Melanocyte of skin (primary cell): ENCODE measurements at places on chromosomes 1 and 21. TPM values are rescaled to one million over a fixed set of nuclear protein-coding genes. Genes with fewer than 3 reads are reported as not detected.

Gene LENEP
- total RNA-seq = 0.36 and 1.0 TPM in 2 replicates

Gene PDZK1IP1
- total RNA-seq = not detected in 2 replicates

Gene ATG4C
- 8.3 and 13.8 TPM in 2 replicates for total RNA-seq

Gene ADGRL4
- 0.33 and 0.46 TPM in 2 replicates for total RNA-seq

Gene OR2T35
- total RNA-seq = not detected in 2 replicates

Gene ZC3H12A
- 3.6 and 15.8 TPM in 2 replicates for total RNA-seq

Gene AADACL3
- total RNA-seq = not detected in 2 replicates

Gene C8A
- total RNA-seq = not detected in 2 replicates

Gene FCRLA
- 48.9 and 79.6 TPM in 2 replicates for total RNA-seq

Gene KAZN
- total RNA-seq = 16.3 and 21.6 TPM in 2 replicates

Gene KIF21B
- under 0.01 and 0.33 TPM in 2 replicates for total RNA-seq

Gene OPRD1
- 1.7 and 2.5 TPM in 2 replicates for total RNA-seq

Gene OR2T33
- not detected in 2 replicates for total RNA-seq

Gene SDHB
- 225 and 234 TPM in 2 replicates for total RNA-seq

Gene SH2D1B
- under 0.01 TPM in 1 of 2 replicates, not detected in the other for total RNA-seq

Gene SPOCD1
- 5.5 and 6.2 TPM in 2 replicates for total RNA-seq

Gene PDE9A
- total RNA-seq = 0.93 and 1.7 TPM in 2 replicates

Gene BRDT
- total RNA-seq = not detected in 2 replicates

Gene SERPINC1
- total RNA-seq = 0.15 and 0.33 TPM in 2 replicates

Gene LAX1
- total RNA-seq = not detected in 2 replicates

Gene LORICRIN
- total RNA-seq = not detected in 2 replicates

Gene CYP4X1
- 0.31 TPM in 1 of 2 replicates, not detected in the other for total RNA-seq

Gene ABCG1
- 0.15 TPM in 1 of 2 replicates, not detected in the other for total RNA-seq

Gene C1QTNF12
- not detected in 2 replicates for total RNA-seq

Gene EEIG2
- total RNA-seq = 51.6 and 74.0 TPM in 2 replicates

Gene C4BPA
- total RNA-seq = not detected in 2 replicates

Gene DEDD
- 28.0 and 28.6 TPM in 2 replicates for total RNA-seq

Gene PLA2G2C
- total RNA-seq = not detected in 2 replicates

Gene OR2M3
- total RNA-seq = not detected in 2 replicates

Gene PGD
- total RNA-seq = 65.7 and 170 TPM in 2 replicates

Gene TMEM50A
- 109 and 145 TPM in 2 replicates for total RNA-seq

Gene MAPKAPK2
- 23.0 and 29.9 TPM in 2 replicates for total RNA-seq

Gene C1orf53
- 3.4 and 5.1 TPM in 2 replicates for total RNA-seq

Gene MRPL39
- 67.3 and 72.5 TPM in 2 replicates for total RNA-seq

Gene FCAMR
- total RNA-seq = not detected in 2 replicates

Gene RPE65
- total RNA-seq = not detected in 2 replicates

Gene PDZK1
- total RNA-seq = 0.34 and 0.36 TPM in 2 replicates

Gene KRTAP7-1
- total RNA-seq = not detected in 2 replicates

Gene HENMT1
- total RNA-seq = 3.4 and 3.6 TPM in 2 replicates

Gene SNX7
- total RNA-seq = 37.0 and 39.0 TPM in 2 replicates

Gene ATP1A2
- not detected in 2 replicates for total RNA-seq

Gene ZNF691
- total RNA-seq = 9.3 and 9.7 TPM in 2 replicates

Gene DNASE2B
- 4.5 TPM in 1 of 2 replicates, not detected in the other for total RNA-seq

Gene CSF3R
- not detected in 2 replicates for total RNA-seq

Gene GBP7
- total RNA-seq = not detected in 2 replicates
